ENCODE measurements at places on chromosomes 5 and 9.

DNA sequence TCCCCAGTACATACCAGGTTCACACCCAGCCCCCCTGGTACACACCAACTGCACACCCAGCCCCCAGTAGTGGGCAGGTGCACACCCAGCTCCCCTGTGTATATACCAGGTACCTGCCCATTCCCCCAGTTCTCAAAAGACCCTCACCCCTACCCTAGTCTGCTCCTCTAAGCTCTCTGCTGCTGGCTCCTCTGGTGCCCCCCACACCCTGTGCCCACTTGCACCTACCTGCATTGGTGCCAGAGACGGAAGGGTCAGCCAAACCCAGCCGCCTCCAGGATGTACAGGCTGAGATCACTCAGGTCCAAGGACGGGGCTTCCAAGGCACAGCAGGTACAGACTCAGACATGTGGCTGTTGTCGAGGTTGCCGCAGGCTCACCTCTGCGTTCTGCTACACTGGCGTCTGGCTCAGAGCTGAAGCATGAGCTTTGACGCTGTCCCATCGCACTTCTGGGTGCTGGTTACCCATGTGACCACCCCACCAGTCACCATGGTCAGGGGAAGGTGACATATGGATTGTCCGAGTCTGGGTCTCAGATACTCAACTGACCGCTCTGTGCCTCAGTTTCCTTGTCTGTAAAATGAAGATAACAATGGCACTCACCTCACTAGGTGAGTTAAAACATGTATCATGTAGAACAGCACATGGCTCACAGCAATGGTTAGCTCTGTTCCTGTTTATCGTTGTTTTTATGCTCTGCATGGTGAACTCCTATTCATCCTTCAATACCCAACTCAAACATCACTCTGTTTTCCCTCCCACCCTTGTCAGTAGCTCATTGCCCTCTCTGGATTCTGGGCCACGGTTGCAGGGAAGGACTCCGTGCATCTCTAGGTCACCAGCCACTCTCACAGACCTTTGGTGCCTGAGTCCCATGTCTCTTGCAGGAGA, 45.3 kb upstream of the SUSD3 start:
- DNase-seq, result no peak

- no peak for DNase-seq
Observed at GRCh38 chr9:38406476-38407186, 14.1 kb downstream of the ALDH1B1 start.

DNA sequence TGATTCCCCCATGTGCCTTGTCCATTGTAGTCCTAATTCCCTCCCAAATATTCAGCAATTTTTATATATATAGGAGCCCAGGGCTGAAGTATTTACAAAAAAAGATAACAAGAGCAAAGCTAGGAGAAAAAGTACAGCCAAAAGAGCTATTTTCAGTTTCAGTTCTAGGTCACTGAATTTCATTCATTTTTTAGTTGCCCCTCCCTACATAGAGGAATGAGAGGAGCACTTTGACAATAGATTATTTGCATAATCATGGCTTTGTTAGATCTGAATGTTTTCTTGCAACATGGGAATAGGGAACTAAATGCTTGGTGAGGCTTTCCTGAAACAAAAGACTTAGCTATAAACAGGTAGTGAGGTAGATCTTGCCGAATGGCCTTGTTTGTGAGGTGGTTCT, 15.3 kb upstream of the F2RL2 start:
- DNase-seq, result no peak

- DNase-seq, result no peak
Observed at GRCh38 chr5:6236858-6237481, 141.4 kb downstream of the MED10 start.

DNA sequence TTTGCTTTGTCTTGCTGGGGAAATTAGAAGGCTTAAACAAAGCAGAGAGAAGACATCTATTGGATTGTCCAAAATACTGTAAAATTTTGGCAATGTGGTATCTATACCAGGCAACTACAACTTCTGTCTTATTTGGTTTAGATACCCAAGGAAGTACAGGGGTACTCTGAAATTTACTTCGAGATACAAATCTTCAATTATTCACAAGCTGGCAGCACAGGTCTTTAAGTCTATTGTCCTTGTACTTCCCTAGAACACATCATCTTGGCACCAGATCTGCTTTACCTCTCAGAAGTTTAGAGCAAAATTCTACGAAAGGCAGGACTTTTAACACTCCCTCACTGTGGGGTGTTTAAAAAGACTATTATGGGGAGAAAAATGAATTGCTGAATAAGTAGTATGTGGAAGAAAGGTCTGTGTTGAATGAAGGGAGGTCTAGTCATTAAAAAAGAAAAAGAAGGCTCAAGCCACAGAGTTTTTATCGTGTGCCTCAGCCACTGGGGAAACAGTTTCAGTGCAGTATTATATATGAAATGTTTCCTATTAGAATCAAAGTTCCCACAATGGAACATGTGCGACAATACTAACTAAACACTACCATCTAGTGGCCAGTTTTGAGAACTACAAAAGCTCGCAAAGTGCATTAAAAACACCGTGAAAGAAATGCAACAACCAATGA, 93.7 kb downstream of the PDE4D start:
- peak; percentile 39 for DNase-seq

DNA sequence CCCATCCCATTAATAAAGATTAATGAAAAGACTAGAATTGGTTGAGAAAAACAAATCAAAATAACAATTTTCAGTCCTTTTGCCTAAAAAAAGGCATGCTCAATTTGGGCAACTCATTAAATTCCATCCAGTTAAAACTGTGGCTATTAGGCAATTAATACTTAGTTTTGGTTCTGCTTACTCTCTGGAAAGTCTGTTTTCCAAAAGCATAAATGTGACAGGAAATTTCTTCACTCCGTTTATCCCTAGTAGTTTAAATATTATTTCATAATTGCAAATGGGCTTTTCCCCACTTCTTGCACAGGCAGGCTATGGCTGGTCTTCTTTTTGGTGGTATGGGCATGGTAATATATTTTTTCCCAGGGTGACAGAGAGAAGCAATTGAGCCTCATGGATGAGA, 373.3 kb upstream of the KLF4 start:
- no peak for DNase-seq

DNA sequence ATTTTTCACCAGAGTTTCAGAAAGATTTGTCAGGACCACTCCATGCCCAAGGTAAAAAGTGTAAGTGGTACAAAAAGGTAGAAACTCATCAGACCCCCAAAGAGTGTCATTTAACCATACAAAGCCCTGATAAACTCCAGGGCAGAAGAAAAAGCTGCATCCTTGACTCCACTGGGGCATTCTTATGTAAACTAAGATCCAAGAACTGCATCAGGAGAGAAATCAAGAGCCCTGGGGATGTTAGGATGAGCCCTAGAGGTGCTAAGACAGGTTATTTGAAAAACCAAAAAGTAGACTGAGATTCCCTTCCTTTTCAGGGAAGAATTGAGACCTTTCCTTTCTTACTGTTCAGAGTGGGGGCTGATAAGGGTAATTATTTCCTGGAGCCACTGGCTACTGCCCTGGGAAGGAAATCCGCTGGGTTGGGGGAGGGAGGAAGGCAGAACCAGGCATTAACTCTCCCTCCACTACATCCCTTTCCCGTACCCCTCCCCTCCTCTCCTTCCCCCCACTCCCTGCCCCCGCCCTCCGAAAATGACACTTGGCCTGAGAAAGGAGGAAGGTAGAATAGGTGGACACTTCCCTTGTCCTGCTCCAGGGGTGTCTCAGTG, 54.7 kb downstream of the FXN start:
- no peak for DNase-seq

DNA sequence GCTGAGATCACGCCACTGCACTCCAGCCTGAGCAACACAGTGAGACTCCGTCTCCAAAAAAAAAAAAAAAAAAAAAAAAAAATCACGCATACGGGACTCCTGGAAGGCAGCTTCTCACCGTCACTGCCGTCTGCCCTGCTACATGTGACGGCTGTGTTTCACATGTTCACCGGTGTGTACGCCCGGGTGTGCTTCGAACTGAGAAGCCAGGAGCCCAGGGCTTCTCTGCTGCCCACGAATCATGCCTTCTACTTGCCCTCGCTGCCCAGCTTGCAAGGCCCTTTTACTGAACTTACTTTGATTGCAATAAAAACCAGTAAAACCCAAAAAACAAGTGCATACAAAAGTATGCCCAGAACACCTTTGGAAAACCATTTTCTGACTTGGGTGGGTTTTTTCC, 5.8 kb upstream of the NKD2 start:
- DNase-seq, result no peak

DNA sequence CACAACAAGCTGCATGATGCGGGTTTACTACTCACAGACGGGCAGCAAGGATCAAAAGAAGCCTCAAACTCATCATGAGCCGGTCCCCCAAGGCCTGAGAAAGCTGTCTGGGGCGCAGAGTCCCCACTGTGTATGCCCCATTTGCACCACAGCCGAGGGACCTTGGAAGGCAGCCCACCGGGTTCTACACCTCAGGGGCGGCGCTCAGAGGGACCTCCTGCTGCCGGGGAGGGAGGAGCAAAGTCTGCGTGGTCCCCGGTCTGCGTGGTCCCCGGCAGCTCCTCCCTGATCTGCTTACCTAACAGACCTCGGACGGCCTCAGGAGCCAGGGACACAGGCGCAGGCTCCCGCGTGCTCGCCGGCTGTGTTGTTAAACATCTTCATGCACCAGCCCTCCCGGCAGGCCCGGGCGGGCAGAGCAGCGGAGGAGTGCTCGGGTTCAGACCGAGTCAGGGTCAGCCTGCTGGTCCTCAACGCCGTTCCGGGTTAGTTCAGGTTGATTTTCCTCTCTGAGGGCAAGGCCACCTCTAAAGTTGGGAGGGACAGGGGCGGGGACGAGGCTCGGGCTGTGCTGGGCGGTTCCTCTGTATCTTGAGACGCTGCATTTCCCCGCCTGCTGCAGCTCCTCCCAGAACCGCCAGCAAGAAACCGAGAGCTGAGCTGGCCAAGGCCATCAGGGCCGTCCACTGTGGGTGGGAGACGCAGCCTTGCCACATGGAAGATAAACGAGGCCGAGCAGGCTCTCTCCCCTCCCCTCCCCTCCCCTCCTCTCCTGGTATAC, 74.6 kb downstream of the MRPL36 start:
- no peak for DNase-seq

DNA sequence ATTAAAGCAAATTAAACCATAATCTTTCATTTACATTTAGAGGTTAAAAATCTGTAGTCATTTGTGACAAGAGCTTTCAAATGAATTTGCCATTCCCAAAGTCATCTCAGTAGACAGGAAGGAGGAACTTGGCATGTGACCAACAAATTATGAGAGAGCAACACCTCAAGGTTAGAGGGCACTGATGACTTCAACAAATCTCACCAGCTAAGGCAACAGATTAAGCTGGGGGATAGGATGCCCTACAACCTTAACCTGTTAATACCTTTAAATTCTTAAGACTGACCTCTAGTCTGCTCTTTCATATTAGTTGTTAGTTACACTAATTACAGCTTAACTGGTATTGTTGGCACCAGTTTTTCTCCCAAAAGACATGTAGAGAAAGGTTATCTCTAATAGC, 18.4 kb downstream of the POU5F2 start:
- no peak for DNase-seq

- peak; percentile 29 for DNase-seq
Observed at GRCh38 chr9:124139001-124139400, 118.7 kb upstream of the NEK6 start.

- DNase-seq, result no peak
Observed at GRCh38 chr5:135018457-135018856, 15.6 kb downstream of the PITX1 start.

DNA sequence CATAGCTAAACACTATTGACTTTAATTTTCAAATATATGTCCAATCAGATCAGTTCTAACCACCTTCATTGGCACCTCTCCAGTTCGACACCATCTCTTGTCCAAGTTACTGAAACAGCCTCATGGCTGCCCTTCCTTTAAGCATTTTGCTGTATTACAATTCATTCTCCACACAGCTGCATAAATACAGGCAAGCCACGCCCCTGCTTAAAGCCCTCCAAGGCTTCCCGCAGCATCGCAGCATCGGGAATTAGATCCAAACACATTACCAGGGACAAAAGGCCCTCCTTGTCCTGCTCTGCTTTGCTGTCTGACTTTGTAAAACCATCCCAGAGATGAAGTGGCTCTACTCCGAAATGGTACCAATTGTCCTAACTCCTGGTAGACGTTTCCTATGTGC, 75.1 kb upstream of the RAI14 start:
- DNase-seq, result no peak

DNA sequence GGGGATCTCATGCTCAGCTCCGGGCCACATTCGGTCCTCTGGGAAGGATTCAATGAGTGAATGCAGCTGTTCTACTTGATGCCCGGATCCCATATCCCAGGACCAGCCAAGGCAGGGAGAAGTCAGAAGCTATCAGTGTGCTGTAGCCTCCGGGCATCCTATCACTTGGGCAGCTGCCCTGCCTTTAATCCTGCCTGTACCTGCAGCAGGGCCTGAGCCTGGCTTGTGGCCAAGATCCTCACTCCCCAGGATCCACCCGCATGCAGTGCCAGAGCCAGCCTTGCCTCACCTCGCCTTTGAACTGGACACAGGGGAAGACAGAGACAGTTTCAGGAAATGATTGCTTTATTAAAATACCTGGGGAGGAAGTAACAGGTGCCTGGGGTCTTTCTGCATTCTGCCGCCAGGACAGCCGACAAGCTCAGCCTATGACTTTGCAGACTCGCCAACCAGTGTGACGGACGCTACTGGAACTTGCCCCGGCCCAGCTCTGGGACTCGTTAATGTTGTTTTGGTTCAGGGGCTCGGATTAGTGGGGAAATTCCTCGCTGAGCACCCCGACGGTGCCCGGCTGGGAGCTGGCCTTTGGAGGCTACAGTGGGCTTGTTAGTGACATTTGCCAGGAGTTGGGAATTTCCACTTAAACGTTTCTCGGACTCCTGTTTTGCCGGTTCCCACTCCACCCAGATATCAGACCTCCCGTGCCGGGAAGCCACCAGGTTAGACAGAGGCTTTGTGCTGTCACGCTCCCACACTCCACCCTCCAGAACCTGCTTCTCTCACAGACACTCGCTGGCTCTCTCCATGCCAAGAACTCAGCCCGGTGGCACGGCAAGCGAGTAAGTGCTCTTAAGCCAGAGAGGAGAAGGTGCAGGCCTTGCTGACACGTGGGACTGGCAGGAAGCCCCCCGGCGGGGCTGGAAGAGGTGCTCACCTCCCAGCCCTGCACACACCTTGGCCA, 721 bp downstream of the PTGES start:
- no peak for DNase-seq

DNA sequence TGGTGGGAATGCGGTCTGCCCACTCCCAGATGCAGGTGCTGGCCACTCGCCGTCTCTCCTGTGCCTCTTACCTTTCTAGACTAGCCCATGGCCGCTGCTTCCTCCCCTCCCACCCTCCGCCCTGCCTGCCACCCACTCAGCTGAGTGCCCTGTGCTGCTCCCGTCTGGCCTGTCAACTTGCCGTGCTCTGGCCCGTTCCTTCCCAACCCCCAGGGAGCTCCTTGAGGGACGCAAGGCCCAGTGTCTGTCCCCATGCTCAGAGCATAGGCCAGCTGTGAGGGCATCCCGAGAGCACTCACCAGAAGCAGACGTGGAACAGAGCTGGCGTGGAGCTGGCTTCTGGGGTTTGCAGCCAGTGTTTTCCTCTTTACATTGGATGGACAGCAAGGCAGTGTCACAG, 20.2 kb downstream of the HNRNPH1 start:
- DNase-seq, result no peak

DNA sequence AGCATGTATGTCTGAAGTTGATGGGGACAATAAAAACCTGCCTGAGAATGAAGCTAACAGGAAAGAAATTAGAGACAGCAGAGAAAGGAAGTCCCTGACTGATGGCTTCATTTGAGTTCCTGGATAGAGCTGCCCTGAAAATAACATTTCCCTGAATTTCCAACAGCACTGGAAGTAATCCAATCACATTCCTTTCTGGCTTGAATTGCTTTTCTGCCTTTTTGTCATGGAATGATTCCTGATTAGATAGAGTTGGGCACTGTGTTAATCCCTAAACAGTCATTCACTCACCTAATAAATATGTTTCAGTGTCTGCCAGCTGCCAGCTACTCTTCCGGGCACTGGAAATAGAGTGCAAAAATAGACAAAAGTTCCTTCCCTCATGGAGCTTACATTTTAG, 30.0 kb upstream of the SH3RF2 start:
- DNase-seq, result no peak

Measured in fibroblast of the conjunctiva (primary cell).